ENCODE measurements at places on chromosomes 7 and 10.
A peak's percentile ranks its signal among the peaks of the same experiment; 100 is the strongest.

DNA sequence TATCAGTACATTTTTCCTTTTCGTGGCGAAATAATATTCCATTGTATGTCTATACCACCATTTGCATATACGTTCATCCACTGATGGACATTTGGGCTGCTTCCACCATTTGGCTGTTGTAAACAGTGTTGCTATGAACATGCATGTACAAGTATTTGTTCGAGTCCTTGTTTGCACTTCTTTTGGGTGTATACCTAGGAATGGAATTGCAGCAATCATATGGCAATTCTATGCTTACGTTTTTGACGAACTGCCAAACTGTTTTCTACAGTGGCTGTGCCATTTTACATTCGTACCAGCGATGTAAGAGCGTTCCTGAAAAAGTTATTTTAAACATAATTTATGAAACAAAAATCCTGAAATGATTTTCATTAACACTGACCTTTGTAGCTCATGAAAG is 79.5 kb downstream of the HIPK2 start:
- no peak for ATAC-seq

DNA sequence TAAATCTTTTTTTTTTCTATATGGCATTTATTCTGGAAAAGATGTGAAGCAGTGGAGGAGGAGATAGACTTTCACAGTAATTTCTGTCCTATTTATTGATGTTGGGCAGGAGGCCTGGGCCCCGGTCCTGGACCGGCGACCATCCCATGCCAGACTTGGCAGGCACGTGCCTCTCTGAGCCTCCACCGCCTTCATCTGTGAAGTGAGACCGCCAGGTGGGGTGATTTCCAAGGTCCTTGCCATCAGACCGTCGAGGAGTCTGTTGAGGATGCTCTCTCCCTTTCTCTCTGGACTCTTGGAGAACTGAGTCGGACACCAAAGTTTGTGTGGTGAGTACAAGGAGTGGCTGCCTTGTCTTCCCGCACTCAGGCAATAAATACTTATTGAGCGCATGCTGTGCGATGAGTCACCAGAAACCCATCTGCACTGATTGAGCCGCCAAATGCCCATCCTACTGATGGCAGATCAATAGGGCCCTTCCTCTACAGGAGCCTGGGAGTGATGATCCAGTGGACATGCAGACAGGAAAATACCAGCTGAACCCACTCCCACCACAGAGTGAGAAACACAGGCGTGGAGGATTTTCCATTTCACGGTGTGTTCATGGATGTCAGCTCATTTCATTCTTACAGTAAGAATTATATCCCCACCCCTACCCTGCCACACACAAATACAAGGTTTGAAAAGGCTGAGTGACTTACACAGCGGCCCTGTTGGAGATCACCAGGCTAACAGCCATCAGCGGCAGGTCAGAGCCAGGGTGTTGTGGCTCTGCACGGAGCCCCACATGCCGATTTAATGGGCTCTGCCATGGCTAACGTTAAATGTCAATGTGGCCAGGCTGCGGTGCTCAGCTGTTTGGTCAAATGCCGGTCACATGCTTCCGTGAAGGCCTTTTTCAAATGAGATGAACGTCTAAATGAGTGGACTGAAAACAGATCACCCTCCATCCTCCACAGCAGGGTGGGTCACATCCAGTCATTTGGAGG is 11.5 kb upstream of the PRKAG2 start:
- no peak for ATAC-seq

- no peak for ATAC-seq
Observed at GRCh38 chr10:86217371-86218080, 149.1 kb downstream of the GRID1 start.

DNA sequence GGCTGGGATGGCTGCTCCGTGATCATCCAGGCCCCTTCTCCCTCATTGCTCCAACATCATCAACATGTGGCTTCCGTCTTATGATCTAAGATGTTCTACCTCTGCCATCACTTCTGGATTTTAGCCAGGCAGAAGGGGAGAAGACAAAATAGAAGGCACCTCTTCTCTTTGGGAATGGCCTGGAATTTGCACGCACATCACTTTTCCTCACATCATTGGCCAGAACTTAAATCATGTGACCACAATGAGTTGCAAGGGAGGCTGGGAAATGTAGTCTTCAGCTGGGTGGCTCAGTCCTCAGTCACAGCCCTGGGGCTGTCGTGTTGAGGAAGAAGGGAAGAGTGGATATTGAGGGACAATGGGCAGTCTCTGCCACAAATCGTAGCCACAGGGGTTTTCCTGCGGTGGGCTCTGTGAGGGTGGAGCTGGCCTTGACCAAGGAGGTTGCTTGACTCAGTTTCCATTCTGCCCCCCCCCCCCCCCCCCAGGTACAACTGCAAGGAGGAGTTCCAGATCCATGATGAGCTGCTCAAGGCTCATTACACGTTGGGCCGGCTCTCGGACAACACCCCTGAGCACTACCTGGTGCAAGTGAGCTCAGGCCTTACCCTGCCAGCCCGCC is 50.3 kb downstream of the PALD1 start:
- ATAC-seq: peak; percentile 96

DNA sequence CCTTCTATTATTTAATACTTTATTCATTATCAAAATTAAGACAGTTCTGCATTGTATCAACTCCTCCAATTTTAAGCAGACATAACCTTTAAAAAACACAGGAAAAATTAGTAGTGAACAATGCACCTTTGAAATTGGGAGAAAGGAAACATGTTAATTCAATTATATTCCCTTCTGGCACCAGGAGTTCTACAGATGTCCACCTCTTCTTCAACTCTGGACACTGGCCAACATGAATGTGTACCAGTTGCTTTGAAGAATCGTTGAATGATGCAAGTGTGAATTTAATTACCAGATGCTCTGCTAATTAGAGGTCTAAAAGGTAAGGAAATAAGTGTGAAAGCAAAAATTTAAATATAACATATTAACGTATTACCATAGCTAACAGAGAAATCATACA is 206.7 kb upstream of the IGFBP3 start:
- no peak for ATAC-seq

DNA sequence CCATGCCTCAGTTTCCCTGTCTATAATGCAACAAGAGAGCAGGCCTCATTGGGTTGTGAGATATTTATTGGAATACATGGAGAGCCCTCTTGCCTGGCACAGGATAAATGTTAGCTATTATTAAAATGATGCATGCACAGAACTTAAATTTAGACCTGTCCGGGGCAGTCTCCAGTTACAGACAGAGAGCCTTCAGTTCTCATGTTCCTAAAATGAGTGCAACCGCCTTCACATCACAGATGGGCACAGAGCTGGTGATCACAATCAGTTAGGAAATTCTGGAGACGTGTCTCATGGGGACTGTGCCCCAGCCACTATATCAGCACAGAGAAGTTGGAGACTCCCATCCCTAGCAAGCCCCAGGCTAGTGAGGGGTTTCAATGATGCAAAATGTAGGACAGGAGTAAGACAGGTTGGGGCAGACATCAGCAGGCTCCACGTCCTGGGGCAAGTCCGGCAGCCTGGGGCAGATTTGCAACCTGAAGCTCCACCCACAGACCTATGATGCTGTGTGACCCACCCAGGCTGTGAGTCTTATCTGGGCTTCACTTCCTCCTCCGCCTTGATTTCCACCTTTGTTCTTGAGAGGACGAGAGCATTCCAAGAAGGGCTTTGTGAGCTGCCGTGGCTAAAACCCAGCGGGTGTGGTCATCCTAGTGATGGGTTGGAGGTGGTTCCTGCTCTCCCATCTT is 49.4 kb downstream of the CXCL12 start:
- ATAC-seq: no peak

GRCh38 chr7:127486654-127487053 is 94.1 kb upstream of the ZNF800 start:
- ATAC-seq: peak; percentile 36

GRCh38 chr10:62826273-62826672 is 10.1 kb upstream of the EGR2 start:
- no peak for ATAC-seq

DNA sequence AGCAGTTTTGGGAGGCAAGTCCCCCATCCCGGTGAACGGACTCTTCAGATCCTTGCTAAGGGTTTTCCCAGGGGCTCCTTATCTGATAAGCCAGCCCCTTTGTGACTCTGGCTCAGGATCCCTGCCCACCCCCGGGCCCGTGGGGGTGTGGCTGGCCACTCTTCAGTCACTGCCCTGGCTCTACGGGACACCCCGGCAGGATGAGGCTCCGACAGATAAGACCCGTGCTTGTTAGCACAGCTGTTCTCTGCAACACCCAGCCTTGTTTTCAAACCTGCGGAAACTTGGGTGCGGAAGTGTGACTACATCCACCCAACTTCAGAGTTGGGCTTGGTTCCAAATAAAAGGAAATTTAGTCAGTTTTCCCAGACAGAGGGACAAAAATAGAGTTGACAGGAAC is 66.7 kb upstream of the PODXL start:
- ATAC-seq: no peak

- ATAC-seq: no peak
Observed at GRCh38 chr10:60006062-60006461, 99.7 kb upstream of the CCDC6 start.

DNA sequence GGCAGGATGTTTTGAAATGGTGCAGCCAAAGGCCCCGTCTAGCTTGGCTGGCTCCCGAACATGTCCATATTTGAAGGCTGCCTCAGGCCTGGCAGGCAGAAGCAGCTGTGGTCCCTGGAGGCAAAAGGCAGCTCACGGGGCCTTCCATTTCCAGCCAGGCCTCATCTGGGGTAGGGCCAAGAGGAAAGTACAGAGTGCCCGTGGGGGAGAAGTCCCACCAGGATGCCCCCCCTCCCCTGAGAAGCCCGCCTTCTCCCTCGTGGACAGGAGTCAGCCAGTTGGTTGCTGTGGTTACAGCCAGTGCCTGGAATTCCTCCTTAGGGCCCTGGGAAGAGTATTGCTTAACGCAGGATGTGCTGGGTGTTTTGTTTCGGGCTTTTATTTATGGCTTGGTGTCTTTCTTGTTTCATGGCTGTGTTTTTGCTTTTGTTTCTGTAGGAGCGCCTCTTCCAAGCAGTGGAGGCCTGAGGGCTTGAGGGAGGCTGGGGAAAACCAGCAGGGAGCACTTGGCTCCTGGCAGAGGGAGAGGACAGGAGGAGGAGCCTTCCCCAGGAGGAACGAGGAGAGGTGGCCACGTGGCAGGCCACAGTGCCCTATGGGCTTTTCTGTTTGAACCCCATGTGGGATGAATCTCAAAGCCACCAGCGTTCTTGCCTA is 45.4 kb downstream of the CHST3 start:
- ATAC-seq: peak; percentile 85

DNA sequence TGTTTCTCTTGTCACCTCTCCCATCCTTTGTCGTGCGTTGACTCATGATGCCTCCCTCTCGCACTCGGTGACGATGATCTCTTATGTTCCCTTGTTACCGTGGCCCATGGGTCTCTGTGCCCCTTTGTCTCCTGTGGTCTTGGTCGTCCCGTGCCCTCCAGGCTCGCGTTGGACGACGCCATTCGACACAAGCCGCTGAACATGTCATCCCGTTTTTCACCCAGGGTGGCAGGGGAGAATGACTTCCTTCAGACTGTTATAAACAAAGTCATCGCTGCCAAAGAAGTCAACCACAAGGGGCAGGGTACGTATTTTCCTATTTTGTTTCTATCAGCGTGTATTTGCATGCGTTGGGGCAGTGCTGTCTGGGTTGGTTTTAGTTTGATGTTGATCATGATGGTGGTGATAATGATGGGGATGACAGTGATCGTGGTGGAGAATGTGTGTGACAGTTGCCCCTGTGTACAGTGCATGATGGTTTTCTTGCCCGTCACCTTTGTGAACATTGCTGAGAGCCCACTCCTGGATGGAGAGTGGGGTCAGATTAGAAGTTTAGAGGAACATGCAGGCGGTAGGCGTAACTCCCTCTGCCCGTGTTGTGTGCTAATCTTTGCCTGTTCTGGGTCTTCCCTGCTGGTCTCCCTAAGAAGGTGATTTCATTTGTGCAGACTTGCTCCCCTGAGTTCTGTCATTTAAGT is 107.0 kb downstream of the DOCK1 start:
- ATAC-seq: no peak

GRCh38 chr7:84664626-84665025 is 470.0 kb upstream of the SEMA3A start:
- ATAC-seq: peak; percentile 14

DNA sequence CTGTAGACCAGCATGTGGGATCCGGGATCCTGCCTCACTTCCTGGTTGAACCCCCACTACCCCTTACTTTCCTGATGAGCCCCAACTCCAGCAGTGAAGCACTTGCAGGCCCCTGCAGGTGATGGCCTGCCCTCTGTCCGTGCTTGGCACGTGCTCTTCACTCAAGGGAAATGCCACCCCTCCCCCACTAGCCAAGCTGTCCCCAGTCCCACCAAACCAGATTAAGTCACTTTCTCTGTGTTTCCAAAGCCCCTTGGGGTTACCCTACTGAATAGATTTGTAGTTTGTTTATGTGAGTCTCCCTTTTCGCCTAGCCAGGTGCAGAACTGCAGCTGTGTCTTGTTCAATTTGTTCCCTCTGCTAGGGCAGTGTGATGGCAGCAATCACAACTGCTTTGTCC is 121.7 kb downstream of the WDFY4 start:
- no peak for ATAC-seq

DNA sequence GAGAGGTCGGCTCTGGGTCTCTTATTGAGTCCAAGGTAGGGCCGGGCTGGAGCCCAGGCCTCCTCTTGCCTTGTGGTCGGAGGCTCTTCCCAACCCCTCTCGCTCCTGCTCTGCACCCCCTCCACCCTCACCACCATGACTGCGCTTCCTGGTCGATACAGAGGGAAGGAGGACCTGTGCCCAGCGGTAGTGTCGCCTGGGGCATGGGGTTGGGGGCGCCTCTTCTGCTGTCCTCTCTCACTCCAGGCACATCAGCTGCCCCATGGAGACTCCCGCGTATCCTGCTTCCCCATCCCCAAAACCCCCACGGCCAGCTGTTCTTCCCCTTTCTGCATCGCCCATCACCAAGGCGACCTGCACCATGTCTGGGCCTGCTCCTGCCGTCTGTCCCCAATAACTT is 44.4 kb downstream of the TMEM270 start:
- no peak for ATAC-seq
